T-helper 1 cell (primary cell): ENCODE measurements at places on chromosomes 2 and 18.
A peak's percentile ranks its signal among the peaks of the same experiment; 100 is the strongest.

DNA sequence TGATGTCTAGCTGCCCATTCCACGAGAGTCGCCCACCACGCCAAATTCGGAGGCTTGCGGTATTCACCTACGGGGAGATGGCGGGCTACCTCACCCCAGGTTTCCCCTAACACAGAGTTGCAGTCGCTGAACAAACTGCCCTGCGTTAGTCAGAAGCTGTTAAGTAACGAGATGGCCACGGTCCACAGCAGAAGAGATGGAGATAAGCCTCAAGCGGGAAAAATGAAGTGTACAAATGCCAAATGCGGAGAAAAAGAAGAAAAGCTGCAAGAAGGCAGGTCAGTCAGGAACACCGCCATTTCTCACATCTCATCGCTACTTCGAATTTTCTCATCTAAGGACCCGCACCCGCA, 425 bp downstream of the ASB3 start:
- DNase-seq = peak; percentile 18

DNA sequence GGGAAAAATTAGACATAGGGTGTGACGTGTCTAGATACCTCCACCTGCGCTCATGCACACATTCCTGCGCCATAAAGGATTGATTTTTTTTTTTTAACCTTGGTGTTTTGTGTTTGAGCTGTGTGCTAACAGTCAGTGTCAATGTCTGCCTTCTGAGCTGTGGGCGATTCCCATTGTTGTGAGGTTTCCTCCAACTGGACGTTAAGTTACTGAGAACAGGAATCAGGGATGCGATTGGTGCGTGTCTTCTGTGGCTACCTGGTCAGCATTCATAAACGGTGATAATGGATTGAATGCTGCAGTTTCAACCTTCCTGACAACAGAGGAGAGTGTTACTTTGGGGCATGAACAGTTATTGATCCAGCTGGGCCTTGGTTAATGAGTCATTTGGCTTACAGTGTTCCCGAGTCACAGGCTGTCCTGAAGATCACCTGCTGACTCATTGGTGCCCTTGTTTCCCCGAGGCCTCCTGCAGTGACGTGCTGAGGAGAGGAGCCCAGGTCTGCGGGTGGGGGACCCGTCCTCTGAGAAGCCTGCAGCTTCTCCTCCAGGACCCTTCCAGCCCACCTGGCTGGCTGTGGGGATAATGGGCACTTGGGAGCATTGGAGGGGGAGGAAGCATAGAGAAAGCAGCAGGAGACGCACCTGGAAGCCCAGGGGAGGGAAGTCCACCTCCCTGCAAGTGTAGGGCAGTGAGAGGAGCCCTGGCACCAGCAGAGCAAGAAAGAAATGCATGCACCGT, 25.8 kb upstream of the CABYR start:
- DNase-seq = no peak

- DNase-seq = no peak
These were observed 107.8 kb upstream of the ZNF521 start for GRCh38 chr18:25459814-25460213.

DNA sequence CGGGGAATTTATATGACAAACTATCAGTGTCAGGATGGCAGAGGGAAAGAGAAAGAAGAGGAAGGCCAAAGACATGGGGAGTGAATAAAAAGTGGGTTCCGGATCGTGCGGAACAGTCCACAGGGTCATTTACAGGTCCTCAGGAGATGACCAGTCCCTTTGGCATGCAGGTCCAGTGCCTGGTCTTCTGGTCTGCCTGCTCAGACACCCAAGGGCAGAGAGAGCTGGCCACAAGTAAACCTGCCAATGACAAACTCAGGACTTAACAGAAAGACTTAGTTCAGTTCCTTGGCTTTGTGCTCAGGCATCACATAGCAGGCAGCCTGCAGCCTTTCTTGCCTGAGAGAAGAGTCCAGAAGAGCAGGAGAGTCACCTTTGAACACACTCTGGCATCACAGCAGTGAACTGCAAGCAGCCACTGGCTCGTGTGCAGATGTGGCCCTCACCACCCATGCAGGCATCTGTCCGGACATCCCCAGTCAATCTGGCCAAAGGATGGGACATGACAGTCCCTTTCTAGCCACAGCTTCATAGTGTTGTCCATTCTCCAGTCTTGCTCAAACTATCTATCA, 14.0 kb downstream of the TMEM127 start:
- DNase-seq = no peak

DNA sequence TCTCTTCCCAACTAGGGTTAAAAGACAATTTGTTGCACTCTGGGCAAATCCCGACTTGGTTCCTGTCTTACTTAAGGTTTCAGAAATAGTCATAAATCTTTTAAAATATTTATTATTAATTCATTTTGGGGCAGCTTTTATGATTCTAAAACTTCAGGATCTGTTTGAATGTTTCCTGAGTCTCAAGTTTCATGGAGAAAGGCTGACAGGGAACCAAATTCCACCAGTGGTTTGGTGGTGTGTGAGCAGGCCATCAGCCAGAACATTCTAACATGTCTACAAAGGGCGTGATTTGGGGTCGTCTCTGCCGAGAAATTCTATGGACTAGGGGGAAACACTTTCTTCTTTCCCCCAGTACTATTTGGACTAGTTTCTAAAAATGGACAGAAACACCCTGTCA, 366.4 kb downstream of the ZNF521 start:
- no peak for DNase-seq

DNA sequence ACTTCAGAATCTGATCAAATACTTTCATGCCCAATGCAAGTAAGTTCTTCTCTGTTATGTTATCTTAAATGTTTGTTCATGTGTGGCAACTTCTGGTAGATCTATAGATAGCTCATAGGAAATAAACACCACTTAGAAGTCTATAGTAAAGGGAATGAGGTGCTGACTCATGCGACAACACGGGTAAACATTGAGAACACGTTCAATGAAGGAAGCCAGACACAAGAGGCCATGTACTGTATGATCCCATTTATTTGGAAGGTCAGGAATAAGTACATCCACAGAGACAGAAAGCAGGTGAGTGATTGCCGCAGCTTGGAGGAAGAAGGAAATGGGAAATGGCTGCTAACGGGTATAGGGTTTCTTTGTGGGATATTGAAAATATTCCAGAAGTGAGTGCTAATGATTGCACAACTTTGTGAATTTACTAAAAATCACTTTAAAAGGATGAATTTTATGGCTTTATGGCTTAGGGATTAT, 95.4 kb downstream of the ITGB1BP1 start:
- no peak for DNase-seq

GRCh38 chr18:13612196-13612997, 114.0 kb downstream of the FAM210A start:
- peak; percentile 39 for DNase-seq

DNA sequence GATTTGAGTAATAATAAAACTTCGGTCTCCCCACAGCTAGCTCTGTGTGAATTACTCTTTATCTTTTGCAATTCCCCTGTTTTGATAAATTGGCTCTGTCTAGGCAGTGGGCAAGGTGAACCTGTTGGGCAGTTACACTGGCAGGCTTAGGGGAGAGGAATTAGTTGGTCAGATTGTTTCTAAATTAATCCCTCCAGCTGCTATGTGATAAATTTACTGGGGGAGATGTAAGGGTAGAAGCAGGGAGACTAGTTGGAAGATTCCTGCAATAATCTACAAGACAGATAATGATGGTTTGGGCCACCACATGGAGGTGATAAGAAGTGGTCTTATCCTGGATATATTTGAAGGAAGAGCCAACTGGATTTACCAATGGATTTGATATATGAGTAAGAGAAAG, 118.5 kb upstream of the TACR1 start:
- no peak for DNase-seq

DNA sequence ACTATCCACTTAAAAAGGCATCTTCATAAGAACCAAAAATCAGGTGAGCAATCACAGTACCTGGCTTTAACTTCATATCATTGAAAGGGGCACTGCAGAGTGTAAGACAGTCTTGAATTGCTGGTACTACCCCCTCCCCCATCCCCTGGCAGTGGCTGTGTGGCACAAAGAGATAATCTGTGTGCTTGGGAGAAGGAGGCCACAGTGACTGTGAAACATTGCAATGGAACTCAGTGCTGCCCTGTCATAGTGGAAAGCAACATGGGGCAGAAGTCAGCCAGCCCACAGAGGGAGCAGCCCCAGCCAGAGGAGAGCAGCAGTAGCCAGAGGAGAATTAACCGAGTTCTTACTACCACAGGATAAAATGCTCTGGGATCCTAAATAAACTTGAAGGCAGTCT, 45.3 kb upstream of the UGP2 start:
- no peak for DNase-seq

DNA sequence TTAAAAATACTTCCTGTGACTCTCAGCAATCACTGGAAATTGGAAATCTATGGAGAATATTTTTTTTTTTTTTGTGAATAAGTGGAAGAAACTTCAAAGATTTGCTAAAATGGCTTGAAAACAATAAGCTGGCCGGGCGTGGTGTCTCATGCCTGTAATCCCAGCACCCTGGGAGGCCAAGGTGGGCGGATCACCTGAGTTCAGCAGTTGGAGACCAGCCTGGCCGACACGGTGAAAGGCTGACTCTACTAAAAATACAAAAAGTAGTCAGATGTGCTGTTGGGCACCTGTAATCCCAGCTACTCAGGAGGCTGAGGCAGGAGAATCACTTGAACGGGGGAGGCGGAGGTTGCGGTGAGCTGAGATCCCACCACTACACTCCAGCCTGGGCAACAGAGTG, 155.5 kb upstream of the CAVIN2 start:
- no peak for DNase-seq

- DNase-seq = no peak
These were observed 254.4 kb downstream of the ZNF521 start for GRCh38 chr18:25097569-25098056.

- DNase-seq = no peak
These were observed 513.7 kb upstream of the ID2 start for GRCh38 chr2:8168022-8168717.

GRCh38 chr2:185785851-185786473, 47.4 kb downstream of the FSIP2 start:
- DNase-seq = no peak

GRCh38 chr2:155442088-155442487, 743.6 kb downstream of the KCNJ3 start:
- no peak for DNase-seq

- no peak for DNase-seq
These were observed 189.4 kb downstream of the MSH2 start for GRCh38 chr2:47592381-47592780.

GRCh38 chr2:44297431-44297830, 22.2 kb downstream of the SLC3A1 start:
- no peak for DNase-seq

DNA sequence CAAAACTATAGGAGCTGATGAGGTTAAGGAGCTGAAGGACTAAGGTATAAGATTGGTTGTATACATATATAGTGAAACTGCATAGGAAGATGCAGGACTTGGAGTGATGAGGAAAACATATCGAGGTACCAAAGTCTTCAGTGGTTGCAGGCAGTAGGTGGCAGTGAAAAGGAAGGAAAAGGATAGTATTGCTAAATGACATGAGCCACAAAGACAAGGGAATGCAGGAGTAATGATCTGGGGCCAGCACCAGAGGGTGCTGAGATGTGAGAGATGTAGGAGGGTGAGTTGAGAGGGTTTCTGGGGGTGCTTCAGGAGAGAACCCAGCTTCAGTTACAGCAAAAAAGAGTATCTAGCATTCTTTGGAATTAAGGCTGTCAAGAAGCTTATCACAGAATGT, 172.2 kb upstream of the MYO3B start:
- no peak for DNase-seq

DNA sequence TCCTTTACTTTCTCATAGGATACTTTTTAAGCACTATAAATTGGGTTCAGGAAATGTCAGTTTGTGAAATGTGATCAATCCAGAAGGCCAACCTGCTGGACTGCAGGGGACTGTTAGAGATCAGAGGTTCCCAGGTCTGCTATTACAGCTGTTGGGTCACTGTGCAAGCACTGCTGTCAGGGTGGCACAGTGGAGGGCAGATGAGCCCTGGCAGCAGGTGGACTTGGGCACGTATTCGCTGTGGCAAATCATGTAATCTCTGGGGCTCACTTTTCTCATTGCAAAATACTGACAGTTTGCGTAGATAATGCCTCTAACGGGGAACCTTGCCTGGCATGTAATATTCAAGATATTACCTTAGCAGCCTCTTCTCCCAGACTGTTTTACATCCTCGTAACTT, 18.1 kb downstream of the RAB31 start:
- DNase-seq = no peak

- DNase-seq = no peak
These were observed 248.4 kb downstream of the HDAC4 start for GRCh38 chr2:239152239-239152915.

DNA sequence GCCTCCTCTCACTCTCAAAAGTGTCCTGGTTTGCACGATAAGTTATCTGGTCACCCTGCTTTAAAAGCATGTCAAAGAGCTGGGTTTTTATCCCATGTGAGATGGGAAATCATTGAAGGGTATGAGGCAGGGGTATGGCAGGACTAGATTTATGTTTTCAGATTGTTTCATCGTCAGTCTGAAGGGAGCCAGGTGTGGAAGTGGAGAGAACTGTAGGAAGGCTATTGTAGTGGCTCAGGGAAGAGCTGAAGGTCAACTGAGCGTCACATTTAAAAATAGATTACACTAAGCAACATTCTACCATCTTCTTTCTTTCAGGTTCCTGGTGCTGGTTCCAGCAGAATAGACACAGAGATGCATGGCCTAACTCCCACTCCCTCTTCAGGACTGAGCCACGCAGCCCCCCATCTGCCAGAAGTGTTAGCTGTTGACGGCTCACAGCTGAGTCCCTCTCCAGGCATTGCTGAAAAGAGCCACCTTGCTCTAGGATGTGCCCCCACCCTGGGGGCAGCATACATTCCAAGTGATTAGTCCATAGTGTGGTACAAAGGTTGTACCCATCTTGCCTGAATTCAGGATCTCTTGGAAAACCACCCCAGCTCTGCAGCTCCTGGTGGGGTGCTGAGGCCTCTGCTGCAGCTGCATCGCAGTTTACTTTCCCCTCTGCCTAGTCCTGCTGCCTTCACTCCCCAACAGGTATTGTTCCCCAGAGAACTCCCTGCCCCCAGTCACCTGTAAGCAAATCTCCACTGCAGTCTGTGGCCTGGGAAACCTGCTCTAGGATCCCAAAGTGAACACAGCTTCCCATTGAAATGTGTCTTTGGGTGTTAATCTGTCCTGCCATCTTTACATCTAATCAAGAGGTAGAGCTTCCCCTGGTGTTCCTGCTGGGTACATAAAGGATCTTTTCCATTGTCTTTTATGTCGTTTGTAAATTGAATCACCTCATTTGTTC, 79.5 kb upstream of the KLF7 start:
- DNase-seq = no peak

DNA sequence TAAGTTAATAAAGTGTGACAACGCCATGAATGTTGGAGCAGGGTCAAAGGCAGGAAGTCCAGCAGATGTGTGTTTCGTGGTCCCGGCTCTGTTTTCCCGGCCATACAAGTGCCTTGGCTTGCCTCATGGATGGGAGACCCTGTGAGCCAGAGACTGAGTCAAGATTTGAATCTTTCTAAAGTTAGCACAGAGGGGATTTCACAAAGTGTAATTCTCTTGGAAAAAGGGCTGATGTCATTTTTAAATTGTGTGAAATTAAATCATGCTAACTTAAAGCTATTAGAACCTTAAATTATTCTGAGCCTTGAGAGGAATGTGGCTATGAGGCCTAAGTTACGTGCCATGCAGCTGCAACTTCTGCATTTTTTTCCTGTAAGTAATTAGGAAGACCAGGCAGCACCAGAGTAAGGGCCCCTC, 38.3 kb upstream of the RALBP1 start:
- DNase-seq = no peak

GRCh38 chr2:206085742-206086445, at the start of gene INO80D:
TSS of gene INO80D (minus strand) at chr2:206086174. CDS start at chr2:206063016, 23,158 bp downstream.
- peak; percentile 66 for DNase-seq
